ENCODE measurements at places on chromosomes 5 and 9.

- DNase-seq: no peak
Observed at GRCh38 chr5:3612591-3613042, 17.0 kb downstream of the IRX1 start.

DNA sequence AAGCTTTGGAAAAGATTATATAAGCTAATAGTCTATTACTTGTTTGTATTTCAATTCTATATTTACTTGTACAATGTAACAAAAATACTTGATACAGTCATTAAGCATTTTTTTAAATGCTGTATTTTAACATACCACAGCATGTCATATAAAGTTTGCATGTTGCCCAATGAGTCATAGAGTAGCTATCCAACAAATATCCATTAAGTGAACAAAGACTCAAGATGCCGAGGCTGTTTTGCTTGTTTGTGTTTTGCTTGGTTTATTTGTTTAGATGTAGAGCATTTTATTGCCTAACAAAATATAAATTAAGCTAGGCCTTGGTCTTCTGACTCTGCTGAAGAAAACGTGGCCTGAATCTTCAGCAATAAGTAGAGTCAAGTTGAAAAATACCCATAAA, 1584.3 kb upstream of the NUDT12 start:
- no peak for DNase-seq

DNA sequence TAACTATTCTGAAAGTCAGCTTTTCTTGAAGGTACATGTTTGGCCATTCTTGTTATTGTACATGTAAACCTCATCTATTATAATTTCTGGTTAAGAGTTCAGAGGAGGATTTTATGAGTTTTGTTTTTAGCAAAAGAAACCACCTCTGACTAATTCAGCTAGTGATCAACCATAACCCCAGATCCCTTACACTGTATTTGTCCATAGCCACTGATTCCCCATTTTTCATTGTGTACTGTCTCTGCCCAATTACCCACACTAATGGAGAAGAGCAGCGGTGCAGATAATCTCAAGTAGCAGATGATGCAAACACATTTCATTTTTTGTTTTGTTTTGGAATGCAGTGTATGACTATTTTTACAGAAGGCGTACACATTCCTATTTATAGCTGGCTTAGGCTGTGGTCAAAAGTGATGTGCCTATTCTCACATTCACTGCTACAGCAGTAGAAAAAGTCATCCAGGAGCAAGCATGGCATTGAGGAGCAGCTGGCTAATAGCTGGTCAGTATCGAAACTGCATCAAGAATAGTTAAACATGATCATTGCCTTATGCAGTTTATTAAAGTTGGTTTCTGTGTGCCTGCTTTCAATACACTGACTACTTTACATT, 988.3 kb downstream of the DTWD2 start:
- DNase-seq: no peak

DNA sequence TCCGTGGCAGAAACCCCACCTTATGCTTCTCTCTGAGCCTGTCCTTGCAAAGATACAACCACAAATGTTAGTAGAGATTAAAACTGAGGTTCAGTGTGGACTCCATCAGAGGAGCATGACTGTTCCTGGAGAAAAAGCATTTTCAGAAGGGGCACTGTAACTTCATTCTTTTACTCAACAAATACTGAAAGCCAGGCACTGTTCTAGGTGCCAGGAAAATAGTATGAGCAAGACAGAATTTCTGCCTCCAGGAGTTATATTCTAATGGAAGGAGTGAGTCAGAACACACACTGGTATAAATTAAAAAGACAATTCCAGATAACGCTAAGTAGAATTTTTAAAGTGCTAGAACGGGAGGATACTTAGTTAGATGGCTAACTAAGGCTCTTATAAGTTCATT, 251.4 kb upstream of the GAS1 start:
- no peak for DNase-seq

GRCh38 chr5:96809921-96810320, 2.2 kb upstream of the ERAP1 start:
- DNase-seq: no peak

DNA sequence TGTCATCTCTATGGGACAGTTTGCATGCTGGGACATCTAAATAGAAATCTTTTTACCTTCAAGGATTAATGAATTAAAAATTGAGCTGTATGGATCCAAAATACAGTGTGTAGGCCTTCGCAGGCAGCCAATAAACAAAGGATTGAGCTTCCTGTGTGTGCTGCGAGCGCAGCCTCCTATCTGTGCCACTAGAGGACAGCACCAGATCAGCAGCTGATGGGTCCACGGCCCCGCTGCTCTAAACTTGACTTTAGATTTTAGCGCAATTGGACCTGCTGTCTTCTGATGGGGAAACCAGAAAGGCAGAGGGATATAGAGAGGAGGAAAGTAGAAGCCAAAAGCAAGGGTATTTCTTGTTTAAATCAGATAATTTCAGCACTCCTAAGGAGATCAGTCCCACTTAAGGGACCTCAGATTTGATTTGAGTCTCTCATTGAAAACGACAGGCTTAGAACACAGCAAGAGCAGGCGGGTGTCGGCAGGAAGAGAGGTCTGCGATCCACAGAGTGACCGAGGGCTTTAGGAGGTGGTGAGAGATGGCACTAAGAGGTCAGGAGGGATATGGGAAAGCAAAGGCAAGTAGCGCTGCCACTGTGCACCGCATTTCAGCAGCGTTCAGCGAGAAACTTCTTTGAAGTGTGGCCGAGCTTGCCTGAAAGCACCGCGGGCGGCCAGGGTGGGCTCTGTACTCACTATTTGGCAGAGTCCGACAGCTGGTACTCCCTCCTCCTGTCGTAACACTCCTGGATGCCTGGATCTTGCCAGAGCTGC, 214.3 kb downstream of the GNA14 start:
- peak; percentile 33 for DNase-seq
